A549 treated with DMSO at 1 μM for 4 hours (cell line): ENCODE measurements at places on chromosomes 5 and 9. TPM values are rescaled to one million over a fixed set of nuclear protein-coding genes. Genes with fewer than 3 reads are reported as not detected.

The NUTM2F gene
- not detected in 5 replicates for total RNA-seq

The TYRP1 gene
- not detected in 5 replicates for total RNA-seq

The CA9 gene
- total RNA-seq = 3.4 to 8.1 TPM (median 6.2 TPM) in 5 replicates

The PCDH1 gene
- 1.5 to 2.4 TPM (median 2.1 TPM) in 5 replicates for total RNA-seq

The SPAAR gene
- total RNA-seq = 0.08 TPM in 1 of 5 replicates, not detected in the others

The LECT2 gene
- total RNA-seq = not detected in 5 replicates

The IFNA7 gene
- not detected in 5 replicates for total RNA-seq

The NUTM2G gene
- 0.03 TPM in 1 of 5 replicates, not detected in the others for total RNA-seq
